ENCODE measurements at places on chromosomes 2 and 18. TPM values are rescaled to one million over a fixed set of nuclear protein-coding genes. Genes with fewer than 3 reads are reported as not detected.

Gene CNPPD1
- 68.1 TPM for polyA plus RNA-seq

GRCh38 chr18:63590373-63590772 lies 3.2 kb downstream of the SERPINB13 start:
- no peak for DNase-seq

GRCh38 chr2:68044099-68044498 lies 18.7 kb downstream of the C1D start:
- no peak for DNase-seq

GRCh38 chr2:134609924-134610513 lies 108.8 kb downstream of the TMEM163 start:
- DNase-seq: no peak

DNA sequence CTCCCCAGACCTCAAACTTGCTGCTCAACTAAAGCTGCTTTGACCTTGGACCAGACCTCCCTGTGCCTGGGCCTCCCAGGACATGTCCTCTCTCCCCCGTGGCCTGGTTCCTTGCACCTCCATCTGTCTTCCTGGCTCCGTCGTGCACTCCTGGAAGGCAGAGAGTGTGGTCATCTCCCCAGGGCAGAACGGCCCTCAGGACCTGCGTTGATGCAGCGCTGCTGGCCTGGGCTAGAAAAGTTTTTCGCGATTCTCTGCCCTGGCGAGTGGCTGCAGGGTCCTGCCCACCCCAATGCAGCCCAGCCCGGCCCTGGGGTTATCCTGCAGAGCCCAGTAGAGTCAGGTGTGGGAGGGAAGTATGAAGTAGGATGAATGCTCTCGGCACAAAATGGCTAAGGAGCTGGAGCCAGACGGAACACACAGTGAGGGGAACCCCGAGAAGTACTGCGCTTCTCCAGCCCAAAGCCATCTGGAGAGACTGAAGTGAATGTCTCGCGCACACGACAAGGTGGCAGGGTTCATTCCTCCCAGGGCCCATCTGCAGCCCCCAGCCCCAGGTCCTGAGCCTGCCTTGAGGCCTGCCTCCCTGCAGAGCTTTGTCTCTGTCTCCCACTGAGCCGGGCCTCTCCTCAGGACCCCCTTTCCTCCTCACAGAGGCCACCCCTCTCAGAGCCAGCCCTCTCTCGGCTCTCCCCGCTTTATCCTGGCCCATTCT lies 41.7 kb downstream of the ATOH8 start:
- DNase-seq: no peak

DNA sequence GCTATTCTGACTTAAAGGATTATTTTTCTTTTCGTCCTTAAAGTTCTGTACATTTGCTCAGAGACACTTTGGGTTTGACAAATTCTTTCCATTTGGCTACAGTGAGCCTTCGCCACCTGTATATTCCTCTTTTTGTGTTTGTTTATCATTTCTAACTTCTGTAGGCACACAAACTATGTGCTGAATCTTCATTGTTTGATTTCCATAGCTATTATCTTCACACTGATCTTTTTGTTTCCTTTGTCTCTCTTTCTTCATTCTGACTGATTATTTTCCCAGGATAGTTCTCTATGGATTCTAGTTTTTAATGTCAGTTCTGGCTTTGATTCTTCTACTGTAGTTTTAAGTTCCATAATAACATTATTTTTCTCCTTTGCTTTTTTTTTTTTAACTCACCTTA lies 350.2 kb downstream of the ZNF521 start:
- no peak for DNase-seq

DNA sequence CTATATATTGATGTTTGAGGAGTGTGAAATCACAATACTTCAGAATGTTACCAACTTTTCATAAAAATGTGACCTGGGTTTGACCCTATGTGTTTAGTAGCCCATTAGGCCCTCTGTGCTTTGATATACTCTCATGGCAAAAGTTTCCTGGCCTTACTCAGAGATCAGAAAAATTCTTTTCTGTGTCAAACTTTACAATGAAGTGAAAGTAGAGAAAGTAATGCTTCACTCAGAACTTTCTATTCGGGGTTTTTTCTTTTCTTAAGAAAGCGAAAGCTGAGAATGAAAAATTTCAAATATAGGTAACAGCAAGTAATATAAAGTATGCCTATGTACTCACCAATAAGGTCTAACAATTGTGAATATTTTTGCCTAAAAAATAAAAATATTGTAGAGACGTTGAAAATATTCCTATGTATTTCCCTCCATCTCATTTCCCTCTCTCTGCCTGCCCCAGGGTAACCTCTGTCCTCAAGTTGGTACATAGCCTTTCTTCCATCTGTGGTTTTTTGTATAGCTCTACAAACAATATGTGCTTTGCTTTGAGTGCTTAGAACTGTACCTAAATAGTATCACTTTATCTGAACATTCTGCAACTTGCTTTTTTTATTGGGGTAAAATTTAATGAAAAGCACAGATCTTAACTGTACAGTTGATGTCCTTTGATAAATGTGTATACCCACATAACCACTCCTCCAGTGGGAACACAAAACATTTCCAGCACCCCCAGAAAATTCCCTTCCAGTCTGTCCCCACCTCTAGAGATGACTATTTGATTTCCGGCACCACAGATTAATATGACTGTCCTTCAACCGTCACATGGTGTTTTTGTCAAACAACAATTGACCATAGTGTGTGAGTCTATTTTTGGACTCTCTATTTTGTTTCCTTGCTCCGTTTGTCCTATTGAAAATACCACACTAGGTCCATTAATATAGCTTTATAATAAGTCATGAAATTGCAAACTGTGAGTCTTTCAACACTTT lies 10.3 kb upstream of the ACKR3 start:
- DNase-seq: no peak

DNA sequence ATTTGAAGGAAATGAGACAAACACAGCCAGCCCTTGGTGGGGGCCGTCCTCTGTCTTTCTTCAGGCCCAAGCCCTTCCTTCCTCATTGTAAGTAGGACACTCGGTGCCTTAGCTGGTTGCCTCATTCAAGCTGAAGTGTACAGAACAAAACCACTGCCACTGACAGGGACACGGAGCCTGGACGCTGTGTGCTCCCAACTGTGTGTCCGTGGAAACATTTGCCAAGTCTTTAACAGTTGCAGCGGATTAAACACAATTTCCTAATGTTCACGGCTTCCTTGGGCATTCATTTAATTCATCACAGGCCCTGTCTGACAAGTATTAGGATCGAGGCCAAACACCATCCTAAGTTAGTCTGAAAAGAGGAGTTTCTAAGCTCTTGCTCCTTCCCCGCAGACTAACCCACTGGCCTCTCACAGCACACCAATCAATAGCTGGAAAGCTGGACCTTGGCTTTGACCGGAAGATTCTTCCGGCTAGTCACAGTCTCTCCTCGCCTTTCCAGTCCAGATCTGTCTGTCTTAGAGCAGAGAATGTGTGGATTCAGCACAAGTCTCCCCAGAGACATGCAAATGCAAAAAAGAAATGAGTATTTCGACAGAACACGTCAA lies 68.7 kb upstream of the ACSL3 start:
- DNase-seq: no peak

Gene APCDD1
- 179 TPM for polyA plus RNA-seq

DNA sequence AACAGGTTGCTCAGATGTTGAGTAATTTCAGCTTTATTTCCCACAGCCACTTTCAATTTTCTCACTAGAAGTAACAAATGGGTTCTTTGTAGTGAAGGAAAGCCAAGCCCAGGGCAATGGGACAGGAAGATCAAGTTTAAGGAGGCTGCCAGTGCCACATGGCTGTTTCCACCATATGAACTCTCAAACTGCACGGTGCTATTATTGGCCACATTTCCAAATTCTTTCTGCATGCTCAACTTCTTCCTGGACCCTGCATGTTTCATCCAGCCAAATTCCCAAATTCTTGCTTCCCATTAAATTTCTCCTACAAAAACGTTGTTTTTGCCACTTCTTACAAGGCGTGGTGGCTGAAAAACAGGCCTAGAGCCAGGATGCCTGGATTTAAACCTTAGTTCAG lies 193.3 kb upstream of the SPHKAP start:
- DNase-seq: no peak

Gene STPG4
- polyA plus RNA-seq: not detected

Gene ARHGEF4
- 7.5 TPM for polyA plus RNA-seq

DNA sequence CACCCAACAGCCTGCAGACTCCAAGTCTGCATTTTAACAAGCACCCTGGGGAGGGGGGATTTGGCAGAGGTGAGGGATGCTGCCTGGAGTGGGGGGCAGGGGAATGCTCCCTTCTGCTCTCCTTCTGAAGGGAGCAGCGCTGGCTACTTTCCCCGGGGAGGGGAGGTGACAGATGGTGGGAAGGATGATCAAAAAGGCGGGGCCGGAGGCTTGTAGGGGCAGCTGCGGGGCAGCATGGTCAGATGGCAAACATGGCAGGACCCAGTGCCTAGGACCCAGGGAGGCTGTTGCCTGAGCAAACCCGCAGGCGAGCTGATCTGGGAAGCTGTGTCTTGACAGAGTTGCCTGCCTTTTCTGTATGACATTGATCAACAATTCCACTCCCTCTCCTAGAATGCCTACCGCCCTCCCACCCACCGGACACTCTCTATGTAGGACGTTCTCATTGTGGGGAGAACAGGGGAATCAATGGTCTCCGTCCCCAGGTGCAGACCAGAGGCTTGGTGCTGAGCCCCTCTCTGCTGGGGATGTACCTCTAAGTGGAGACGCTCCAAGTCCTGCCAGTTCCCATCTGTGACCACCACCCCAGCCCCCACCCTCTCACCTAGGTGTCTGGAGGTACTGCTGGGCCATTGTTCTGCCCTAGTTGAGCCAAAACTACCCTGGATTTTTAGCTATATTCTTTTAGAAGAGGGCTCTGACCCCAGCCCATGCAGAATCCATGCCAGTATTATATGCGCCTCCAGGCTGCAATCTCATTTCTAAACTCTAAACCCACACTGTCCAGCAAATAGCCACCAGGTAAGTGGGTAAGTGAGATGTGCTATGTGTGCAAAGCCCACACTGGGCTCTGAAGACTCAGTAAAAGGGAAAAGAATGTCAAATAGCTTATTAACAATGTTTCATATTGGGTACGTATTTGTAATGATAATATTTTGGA lies 89.7 kb upstream of the SEC11C start:
- DNase-seq: no peak

GRCh38 chr18:70870292-70870691 lies 581.4 kb downstream of the SOCS6 start:
- no peak for DNase-seq

Gene SETBP1
- polyA plus RNA-seq: 34.8 TPM

GRCh38 chr2:204023088-204023487 lies 86.5 kb downstream of the ICOS start:
- DNase-seq: no peak

GRCh38 chr2:147231607-147232006 lies 613.2 kb upstream of the ACVR2A start:
- DNase-seq: no peak

Gene CLEC4F
- polyA plus RNA-seq: 0.06 TPM

- no peak for DNase-seq
Observed at GRCh38 chr18:34970106-34970505, 71.1 kb upstream of the MAPRE2 start.

Data from left renal cortex interstitium (tissue), 4 donors.